ENCODE measurements at places on chromosomes 1 and 21.

DNA sequence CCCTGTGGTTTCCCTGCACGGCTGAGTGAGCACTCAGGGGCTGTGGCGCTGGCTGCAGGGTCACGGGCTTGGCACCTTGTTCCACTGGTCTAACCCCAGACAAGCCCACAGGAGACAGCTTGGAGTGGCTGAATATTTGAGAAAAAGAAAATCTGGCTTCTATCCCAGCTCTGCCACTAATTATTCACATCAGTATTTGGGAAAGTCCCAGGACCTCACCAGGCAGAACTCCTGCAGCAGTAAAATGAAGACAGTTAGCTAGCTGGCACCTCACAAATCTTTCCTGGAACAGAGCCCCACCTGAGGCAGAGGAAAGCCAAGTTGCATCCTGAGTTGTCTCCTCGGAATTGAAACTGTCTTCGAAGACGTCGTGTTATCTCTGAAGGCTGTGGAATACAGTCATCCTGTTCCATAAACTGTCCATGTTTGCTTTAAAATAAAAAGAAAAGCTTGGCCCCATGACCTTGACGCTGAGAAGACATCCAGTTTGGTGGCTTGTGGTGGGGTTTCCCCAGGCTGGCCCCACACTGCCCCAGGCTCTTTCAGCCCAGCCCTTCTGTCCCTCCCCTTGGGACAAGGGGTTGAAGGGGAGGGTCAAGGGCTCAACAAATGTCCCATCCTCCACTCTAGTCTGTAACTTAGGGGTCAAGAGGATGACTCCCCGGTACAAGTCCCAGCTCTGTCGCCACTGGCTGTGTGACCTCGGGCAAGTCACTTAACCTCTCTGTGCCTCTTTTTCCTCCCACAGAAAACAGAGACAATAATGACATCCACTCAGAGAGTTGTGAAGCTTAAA lies 93.8 kb upstream of the TMPRSS2 start:
- DNase-seq, result no peak

GRCh38 chr1:30735124-30735523 lies 11.7 kb upstream of the MATN1 start:
- DNase-seq, result no peak

DNA sequence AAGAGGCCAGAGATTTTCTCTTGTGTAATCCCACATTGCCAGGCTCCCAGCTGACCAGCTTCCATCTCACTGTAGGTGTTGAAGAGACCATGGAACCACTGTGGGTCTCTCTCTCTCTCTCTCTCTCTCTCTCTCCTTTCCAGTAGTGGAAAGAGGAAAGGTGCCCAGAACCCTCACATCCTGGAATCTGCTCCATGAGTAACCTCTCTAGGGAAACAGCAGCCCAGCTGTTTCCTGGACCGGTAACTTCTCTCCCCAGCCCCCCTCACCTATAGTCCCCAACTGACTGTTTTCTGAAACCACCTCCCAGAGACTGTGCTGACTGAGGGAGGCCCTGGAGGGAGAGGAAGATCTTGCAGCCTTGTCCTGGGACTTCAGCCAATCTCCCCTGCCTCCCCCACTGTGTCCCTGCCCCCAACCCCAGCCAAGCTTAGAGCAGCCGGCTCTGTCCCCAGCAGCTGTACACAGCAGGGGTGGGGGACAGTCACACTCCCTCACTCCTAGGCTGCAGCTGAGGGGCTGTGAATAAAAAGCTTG lies 20.6 kb upstream of the SLC45A3 start:
- DNase-seq, result no peak

GRCh38 chr1:68081775-68082283 lies 31.4 kb upstream of the DIRAS3 start:
- DNase-seq, result no peak

GRCh38 chr21:36349315-36349714 lies 29.3 kb downstream of the MORC3 start:
- no peak for DNase-seq

DNA sequence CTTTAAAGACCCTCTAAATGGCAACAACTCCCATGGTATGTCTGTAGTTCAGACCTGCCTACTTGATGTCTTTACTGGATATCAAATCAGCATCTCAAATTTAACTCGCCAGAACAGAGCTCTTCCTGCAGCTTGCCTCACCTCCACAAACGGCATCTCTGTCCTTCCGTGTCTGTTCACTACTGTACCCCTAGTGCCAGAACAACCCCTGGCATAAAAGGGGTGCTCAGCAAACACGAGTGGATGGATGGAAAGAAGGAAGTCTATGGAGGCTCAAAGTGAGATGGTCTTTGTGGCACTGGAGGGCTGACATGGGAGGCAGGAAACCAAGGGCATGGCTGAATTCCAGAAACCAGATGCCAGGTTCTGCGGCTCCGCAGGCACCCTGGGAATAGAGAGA lies 22.7 kb downstream of the MRPL37 start:
- DNase-seq, result no peak

GRCh38 chr1:180246579-180246978 lies 16.5 kb downstream of the LHX4 start:
- no peak for DNase-seq

DNA sequence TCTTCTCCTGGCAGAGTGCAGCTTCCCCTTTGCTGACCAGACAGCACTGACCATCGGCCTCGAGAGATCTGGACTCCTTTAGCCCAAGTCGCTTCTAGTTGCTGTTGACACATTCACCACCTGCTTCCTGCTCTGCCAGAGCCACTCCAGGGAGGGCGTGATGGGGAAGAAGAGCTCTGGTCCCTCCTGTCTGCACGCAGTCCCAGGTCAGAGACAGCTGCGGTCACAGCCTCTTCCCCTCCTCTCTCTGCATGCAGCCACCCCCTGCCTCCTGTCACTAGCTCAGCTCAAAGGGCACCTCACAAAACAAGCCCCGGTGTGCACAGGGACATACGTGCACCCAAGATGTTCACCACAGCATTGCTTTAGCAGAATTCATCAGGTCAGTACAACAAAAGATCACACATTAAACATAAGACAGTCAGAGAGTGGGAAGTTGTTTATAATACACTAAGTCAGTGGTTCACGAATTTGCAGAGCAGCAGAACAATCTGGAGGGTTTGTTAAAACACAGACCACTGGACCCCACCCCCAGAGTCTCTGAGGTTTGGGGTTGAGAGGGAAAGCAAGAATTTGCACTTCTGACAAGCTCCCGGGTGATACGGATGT lies 132.9 kb downstream of the SYF2 start:
- no peak for DNase-seq

DNA sequence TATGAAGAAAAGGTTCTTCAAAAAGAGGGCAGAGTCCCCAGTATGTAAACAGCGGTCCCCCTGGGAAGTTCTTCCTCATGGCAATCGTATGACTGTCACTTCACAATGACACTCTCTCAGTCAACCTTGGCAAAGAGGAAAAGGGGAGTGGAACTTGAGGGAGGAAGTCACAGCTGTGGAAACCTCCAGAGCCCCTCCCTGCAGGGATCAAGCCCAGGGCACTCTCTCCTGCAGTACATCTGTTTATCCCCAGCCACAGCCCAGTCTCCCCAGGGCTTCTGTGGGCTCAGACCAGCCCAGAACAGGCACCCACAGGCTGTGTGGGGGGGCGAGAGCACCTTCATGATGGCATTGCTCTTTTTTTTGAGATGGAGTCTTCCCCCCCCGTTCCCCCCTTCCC lies 2.0 kb downstream of the ATP13A2 start:
- no peak for DNase-seq

DNA sequence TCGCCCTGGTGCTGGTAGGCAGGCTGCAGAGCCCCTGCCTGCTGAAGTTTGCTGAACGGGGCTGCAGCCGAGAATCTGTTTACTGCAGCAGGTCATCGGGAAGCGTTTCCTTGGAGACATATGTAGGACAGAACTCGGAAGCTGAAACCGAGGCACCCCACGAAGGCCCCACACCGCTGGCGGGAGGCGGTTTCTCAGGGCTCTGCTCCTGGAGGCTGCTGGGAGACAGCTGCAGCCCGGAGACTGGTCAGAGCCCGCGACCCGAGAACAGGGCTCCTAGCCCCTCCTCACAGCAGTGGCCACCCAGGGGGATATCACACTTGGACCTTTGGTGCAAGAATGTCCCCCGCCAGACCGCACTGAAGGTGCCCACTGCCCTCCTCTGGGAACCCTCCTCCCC lies 12.7 kb upstream of the PLCH2 start:
- no peak for DNase-seq

GRCh38 chr21:38925923-38926322 lies 120.2 kb downstream of the ETS2 start:
- DNase-seq, result no peak

DNA sequence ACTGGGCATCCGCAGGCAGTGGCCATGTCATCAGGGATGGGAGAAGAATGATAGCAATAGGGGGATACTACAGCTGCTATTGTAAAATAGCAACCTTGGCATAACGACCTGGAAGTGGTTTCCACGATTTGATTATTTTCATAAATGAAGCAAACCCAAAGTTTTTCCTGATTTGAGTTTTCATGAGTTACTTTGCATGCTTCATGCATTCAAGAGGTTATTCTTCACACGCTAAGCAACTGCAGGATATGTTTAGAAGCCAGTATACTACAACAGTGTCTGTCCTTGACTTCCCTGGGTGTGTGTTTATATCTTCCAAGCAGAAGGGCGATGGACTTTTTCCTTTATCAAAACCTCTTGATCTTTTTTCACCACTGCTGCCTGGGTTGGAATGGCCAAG lies 281.1 kb upstream of the DUSP10 start:
- no peak for DNase-seq

DNA sequence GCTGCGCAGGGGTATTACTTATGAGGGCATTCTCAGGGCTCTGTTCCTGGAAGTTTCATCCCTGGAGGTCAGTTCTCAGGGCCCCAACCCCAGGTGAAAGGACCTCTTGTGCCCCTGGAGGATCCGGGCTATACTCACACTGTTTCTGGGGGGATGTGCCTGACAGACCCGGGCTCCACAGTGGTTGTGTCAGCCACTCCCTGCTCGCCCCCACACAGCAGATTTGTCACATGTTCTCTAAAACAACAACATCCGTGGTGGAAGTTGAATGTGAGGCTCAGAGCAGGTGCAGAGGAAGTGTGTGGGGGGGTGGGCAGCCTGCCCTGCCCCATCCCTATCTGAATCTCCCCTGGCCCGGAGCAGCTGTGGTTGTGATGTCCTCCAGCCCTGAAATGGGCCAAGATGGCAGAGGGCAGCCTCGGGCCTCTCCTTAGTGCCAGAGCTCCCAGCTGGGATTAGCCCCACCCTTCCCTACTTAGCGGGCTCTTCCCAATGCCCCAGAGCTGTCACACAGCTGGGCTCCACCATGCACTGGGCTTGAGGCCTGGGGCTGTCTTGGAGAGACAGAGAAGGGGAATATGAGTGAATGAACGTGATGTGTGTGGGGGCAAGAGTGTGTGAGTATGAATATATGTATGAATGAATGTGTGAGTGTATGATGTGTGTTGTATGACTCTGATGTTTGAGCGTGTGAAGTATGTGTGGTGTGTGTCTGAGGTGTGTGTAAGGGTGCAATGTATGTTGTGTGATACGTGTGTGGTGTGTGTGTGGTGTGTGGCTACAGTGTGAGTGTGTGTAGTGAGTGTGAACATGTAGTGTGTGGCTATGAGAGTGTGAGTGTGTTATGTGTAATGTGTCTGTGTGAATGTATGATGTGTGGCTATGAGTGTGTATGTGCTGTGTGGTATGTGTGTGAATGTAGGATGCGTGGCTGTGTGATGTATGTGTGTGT lies 1.5 kb upstream of the FCMR start:
- DNase-seq, result no peak

- no peak for DNase-seq
Observed at GRCh38 chr1:6512245-6512907, 20.9 kb upstream of the PLEKHG5 start.

GRCh38 chr1:206739411-206740076 lies 31.0 kb upstream of the IL19 start:
- DNase-seq, result no peak

- DNase-seq, result no peak
Observed at GRCh38 chr1:9317591-9318417, 25.1 kb downstream of the SPSB1 start.

DNA sequence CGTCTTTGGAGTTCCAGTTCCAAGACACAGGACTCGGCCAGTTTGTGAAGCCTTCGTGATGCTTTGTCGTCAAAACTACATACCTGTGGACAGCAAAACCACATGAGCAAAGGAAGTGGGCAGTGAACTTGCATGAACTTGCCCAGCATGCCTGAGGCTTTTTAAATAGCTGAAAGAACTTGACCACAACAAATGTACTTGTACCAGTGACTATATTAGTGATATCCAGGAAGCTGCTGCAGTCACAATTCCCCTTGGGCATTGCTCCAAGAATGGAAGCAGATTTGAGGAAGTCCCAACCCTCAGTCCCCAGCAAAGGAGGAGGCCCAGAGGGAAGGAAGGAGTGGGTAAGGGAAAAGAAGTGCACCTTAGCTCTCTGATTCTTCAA lies 2.6 kb downstream of the FUCA1 start:
- no peak for DNase-seq

- DNase-seq, result no peak
Observed at GRCh38 chr1:40094466-40095110, 2.5 kb downstream of the PPT1 start.

GRCh38 chr1:192581131-192581927 lies 5.8 kb downstream of the RGS1 start:
- no peak for DNase-seq

GRCh38 chr1:160400223-160400645 lies at the start of gene VANGL2:
Gene VANGL2 (plus strand): TSS chr1:160400564. CDS start chr1:160415838, 15,274 bp downstream.
- DNase-seq, result no peak

DNA sequence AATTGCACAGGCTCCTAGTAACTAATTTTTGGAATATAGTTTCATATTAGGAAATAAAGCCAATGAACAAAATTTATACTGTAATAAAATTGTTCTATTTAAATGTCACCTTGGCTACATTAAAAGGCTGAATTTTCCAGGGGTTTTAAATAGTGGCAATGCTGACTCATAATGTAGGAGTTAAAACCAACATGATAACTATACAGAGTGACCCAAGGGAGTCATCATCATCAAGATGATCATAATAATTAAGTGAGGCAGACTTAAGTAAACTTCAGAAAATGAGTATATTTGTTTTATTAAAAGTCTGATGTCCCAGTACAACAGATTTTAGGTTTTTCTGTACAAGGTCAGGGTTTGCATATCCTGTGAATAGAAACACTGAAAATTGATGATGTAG lies 183.4 kb downstream of the PLPPR4 start:
- DNase-seq, result no peak

- DNase-seq, result no peak
Observed at GRCh38 chr1:30331415-30332065, 391.8 kb downstream of the MATN1 start.

DNA sequence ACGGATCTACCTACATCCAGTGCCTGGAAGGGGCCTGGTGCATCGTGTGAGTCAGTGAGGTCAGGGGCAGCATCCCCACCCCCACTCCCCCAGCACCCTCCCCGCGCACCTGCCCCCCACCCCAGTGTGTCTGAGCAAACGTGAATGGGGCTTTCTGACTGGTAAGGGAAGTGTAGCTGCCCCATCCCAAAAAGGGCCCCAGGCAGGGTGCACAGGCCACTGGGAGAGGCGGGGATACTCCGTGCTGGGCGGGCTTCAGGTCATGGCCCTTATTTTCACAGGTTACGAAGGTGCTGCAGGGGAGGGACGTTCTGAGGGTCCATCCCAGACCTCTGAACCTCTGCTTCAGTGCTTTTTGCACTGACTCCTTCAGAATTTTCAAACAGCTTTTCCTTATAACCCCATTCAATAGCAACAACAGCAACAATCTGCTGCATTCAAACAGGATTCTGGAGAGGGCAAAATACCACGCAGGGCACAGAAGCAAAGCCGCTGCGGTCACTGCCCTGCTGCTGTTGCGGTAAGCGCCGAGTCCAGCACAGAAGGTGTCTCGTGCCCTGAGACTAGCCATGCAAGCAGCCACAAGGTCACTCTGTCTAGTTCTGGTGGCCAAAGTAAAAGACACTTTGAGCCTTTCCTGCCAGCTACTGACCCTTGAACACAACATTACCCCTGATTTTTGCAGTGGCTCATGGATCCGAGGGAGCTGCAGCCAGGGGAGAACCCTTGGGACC lies 10.3 kb downstream of the TTC34 start:
- DNase-seq, result no peak
